ENCODE measurements at places on chromosomes 6 and 20.
A peak's percentile ranks its signal among the peaks of the same experiment; 100 is the strongest.

DNA sequence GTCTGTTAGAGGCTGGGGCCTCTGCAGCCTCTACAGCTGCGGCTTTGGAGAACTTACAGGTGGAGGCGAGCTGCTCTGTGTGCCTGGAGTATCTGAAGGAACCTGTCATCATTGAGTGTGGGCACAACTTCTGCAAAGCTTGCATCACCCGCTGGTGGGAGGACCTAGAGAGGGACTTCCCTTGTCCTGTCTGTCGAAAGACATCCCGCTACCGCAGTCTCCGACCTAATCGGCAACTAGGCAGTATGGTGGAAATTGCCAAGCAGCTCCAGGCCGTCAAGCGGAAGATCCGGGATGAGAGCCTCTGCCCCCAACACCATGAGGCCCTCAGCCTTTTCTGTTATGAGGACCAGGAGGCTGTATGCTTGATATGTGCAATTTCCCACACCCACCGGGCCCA, 2.6 kb downstream of the TRIM39 start:
- DNase-seq = no peak

- peak; percentile 70 for DNase-seq
These were observed 503 bp downstream of the PPDPF start for GRCh38 chr20:63520934-63521601.

DNA sequence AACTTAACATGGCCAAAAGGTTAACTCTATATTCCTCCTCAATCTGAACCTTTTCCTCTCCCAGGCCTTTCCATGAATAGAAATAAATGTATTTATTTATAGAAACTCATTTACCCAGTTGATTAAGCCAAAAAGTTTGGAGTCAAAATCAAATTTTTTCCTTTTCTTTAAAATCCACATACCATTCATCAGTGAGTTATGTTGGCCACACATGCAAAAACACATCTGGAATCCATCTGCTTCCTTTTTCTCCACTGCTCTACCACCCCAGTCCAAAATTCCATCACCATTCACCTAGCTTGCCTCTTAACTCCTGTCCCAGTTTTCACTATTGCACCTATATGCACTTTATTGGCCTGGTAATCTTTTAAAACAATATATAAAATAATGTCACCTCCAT, 62.4 kb upstream of the TMEM200A start:
- no peak for DNase-seq

- DNase-seq = no peak
These were observed 236.0 kb downstream of the ADGRG6 start for GRCh38 chr6:142537612-142538478.

DNA sequence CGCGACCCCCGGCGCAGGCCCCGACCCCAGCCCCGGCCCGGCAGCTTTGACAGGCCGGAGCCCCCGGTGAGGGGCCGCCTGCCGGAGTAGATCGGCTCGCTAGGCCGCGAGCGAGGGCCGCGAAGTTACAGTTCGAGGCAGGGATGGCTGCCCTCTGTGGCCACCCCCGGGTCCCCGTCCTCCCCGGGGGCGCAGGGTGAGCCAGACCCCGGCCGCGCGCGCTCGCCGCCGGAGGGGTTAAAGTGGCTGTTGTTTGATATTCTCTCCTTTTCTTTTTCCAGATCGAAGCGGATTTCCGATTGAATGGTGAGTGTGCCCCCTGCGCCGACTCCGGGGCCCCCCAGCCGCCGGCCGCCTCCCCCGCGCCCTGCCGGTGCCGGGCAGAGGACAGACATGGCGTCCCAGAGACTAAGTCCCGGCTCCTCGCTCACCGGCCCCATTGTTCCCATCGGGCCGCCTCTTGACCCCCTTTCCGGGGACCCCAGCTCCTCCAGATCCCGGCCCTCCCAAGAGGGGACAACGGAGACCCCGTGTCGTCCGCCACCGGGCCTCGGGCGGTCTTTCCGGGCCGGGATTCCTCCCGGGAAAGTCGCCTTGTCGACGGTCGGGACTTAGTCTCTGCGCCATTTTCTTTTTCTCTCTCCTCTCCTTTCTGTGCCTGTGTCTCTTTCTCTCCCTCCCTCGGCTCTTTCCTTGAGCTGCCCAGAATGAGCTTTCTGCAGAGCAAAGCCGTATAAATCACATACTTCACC, 704 bp downstream of the TOP1 start:
- DNase-seq = peak; percentile 35

DNA sequence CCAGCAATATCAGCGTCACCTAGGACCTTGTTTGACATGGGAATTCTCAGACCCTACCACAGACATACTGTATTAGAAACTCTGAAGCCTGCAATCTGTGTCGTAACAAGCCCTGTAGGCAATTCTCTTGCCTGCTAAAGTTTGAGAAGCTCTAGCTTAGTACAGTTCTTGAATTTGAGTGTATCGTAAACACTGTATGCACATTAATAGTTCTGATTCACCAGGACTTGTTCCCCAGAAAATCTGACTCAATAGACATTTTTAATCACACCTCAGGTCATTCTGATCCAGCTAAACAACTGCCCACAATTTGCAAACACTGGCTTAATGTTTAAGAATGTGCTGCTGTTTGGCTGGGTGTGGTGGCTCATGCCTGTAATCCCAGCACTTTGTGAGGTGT, 414.3 kb downstream of the TFAP2A start:
- DNase-seq = no peak

GRCh38 chr6:22042706-22043105, 254.1 kb downstream of the PRL start:
- no peak for DNase-seq

DNA sequence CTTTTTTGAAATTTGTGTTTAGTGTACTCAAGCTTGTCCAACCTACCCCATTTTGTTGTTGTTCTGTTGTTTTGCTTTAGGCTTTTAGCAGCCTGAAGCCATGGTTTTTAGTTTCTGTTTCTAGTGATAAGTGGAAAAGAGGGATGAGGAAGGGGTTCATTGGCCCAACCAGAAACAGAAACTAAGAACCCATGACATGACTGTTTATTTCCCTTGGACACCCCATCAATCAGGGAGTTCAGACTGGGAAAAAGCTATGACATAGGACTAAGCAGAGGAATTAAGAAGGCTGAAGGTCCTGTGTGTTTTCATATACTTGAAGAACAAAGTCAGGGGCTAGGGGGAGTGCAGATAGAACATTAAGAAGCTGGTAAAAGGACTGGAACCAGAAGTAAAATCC, 194.5 kb upstream of the THEMIS start:
- no peak for DNase-seq

DNA sequence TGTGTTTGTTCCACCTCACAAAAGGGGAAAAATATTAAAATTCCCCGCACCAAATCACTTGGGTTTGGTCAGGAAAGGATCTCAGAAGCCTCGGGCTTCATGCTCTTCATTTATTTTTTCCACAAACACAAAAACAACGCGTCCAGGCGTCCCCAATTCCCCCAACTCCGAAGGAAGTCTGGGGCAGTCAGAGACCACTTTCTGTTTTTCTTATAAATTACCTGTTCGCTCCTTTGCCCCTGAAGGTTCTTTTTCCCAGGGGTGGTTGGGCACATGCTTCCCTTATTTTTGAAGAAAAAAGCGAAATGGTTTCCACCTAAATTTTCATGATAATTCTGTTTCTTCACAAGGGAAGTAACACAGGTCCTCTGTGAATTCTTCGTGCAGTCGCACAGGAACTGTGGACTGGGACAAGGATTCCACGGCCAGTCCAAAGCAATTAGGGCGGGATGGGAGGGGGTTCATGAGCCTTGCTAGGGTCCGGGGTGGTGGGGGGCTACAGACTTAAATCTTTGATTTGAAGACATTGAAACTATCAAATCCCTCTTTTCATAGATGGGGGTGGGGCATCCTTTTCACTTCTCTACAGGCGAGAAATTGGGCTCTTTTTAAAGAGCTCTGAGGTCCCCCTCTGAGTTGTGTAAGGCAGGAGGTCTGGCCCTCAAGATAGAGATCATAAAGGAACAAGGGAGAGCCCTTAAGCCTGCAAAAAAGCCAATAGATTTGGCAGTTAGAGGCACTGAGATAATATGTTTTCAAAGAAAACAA, 30.5 kb upstream of the HFE start:
- DNase-seq = no peak

GRCh38 chr6:29355603-29356002, 13.1 kb downstream of the OR5V1 start:
- no peak for DNase-seq

- DNase-seq = no peak
These were observed 127.8 kb upstream of the MAP3K4 start for GRCh38 chr6:160863782-160864181.

GRCh38 chr6:73983367-73983766, 287.4 kb downstream of the CD109 start:
- no peak for DNase-seq

- no peak for DNase-seq
These were observed 42.2 kb upstream of the TGM6 start for GRCh38 chr20:2338411-2339066.

- DNase-seq = no peak
These were observed 1053.4 kb upstream of the CITED2 start for GRCh38 chr6:140427842-140428241.

- no peak for DNase-seq
These were observed 101.8 kb downstream of the TRERF1 start for GRCh38 chr6:42349753-42350511.

- DNase-seq = no peak
These were observed 25.1 kb upstream of the MAFB start for GRCh38 chr20:40714109-40714508.

- DNase-seq = no peak
These were observed 66.6 kb downstream of the TNFAIP3 start for GRCh38 chr6:137933696-137934095.

DNA sequence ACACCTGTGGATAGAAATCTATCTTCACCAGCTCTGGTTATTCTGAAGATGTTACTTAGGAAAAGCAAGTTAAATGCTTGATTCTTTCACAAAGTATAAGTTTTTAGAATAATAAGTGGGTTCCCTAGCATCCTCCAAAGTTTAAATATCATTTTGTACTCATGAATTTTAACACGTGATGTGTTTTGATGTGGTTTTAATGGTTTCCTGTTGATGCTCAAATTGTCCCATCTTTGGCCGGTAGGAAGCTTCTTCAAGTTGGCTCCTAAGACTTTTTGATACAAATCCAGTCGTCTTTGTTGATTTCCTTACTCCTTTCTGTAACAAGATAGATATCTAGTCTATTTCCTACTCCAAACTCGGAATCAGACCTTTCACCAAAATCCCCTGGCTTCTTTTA, 94.5 kb upstream of the STXBP5 start:
- DNase-seq = no peak

GRCh38 chr6:35973670-35974222, 50.7 kb downstream of the SLC26A8 start:
- DNase-seq = no peak

GRCh38 chr6:16004934-16005679, 123.8 kb upstream of the MYLIP start:
- DNase-seq = no peak

- peak; percentile 8 for DNase-seq
These were observed 320.1 kb upstream of the FKBP1C start for GRCh38 chr6:62891065-62891647.

DNA sequence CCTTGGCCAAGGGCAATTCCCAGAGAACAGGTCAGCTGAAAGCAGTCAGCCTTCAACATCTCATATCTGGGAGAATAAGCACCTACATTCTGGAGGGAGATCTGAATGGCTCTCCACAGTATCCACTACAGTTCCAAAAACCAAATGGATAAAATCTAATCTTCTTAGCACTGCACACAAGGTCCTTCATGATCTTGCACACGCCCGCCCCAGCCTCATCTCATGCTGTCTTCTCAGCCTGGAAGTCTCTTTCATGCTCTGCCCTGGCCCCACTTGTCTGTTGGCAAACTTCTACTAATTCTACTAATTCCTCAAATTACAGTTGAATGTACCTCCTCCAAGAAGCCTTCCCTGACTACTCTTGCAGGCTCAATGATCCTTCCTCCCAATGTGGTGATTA, 1.8 kb upstream of the TTBK1 start:
- DNase-seq = no peak

DNA sequence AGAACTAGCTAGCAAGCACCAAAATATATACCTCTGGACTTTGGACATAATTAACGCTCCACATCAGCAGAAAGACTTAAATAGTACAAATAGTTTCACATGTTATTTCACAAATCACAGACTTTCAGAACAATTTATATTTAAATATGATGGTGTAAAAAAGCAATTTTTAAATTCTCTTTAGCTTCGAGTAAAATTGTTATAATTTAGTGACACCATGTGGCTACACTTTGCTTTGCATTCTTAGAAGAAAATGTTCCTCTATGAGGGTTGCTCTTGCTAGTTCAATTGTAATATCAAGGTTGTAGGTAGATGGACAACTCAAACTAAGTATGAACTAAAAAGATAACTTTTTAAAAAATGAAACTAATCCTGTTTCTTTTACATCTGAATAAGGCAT, 69.0 kb downstream of the BTBD9 start:
- DNase-seq = no peak

- DNase-seq = no peak
These were observed 66.4 kb downstream of the ANKS1A start for GRCh38 chr6:34955442-34955841.

- DNase-seq = no peak
These were observed 34.6 kb upstream of the NKX2-2 start for GRCh38 chr20:21548390-21549035.

GRCh38 chr6:46490425-46491200, 636 bp downstream of the RCAN2 start:
- DNase-seq = peak; percentile 67

DNA sequence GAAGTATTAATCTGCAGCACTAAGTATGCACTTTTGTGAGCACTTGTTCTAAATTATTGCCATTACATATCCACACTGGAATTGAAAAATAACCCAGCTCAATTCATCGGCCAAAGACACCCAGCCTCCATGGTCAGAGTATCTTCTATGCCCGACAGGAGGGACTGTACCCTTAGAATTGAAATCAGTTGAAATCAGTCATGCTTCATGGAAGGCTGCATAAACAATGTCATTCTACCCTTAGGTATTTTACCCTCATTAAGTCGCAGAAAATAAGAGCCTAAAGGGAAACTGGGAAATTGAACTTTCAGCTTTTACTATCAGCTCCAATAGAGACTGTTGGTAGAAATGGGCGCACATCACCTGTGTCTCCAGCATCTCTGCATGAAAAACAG, 2.9 kb upstream of the RAMACL start:
- DNase-seq = no peak

GRCh38 chr6:63997734-63998133, 362.1 kb downstream of the PHF3 start:
- no peak for DNase-seq

DNA sequence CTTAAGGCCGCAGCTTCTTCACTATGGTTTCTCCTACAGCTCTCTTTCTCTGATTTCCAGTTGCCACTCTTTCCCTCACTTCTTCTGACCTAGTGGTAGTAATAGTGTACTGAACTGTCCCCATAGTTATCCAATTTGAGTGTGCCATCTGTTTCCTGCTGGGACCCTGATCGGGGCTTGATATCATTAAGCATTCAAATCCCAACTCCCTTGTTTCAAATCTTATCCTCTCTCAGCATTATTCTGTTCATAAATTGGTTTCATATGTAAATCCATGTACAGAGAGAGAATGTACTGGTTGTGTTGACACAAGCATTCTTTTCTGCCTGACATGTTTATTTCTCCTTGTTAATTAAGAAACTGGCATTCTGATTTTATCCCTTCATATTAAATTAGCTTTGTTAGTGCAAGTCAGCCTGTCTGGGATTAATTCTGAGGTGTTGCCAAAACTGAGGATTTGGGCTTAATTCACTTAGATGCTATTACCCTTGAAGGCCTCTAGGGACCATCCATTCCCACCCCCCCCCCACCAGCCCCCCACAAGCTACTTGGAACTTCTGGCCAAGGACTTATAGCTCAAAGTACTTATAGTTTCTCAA, 84.6 kb upstream of the PROKR2 start:
- no peak for DNase-seq

Data from neuronal stem cell (in vitro differentiated cells).